ENCODE measurements at places on chromosomes 3 and 15.
A peak's percentile ranks its signal among the peaks of the same experiment; 100 is the strongest.

DNA sequence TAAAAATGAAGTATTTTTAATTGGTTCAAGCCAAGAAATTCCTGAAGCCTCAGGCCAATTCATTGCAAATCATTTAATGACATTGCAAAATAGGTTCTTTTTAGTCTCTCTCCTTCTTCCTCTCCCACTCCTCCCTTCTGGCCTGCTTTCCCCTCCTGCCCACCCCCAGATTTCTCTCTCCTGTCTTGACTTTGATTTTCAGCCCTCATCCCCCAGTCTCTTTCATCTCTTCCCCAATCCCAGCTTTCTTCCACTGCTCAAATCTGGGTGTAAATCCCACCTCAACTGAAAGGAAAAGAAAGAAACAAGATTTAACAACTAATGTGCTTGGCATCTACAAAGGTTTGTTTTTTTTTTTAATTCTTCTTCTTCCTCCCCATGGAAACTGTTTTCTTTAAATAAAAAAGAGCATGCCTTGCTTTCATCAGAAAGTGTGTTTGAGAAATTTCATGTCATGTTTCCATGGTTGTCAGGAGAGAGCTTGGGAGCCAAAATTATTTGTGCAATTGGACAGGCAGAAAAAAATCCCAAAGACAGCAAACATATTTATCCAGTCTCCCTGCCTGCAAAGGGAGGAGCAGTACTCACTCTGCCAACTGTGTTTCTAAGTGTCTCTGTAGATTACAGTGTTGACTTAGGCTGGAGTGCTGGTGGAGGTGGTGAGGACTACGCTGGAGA lies 50.4 kb downstream of the BOC start:
- ATAC-seq: no peak

DNA sequence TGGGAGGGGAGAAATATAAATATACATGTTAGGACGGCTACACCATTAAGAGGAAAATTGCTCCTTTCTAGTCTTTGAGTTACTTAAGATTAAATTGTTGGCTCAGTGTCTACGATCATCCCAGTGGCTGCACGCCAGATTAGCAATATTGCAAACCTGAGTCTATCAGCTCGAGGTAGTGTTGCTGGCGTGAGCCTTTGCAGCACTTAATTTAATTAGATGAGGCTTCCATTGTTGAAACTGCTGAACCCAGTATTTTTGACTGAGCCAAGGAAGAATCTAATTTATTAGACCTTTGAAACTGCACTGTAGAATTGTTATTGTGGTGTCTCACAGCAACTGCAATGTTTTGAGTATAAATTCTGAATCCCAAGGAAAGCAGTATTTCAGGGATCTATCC lies 782.4 kb upstream of the ROBO1 start:
- no peak for ATAC-seq

GRCh38 chr3:108486941-108487340 lies 23.5 kb downstream of the MYH15 start:
- no peak for ATAC-seq

DNA sequence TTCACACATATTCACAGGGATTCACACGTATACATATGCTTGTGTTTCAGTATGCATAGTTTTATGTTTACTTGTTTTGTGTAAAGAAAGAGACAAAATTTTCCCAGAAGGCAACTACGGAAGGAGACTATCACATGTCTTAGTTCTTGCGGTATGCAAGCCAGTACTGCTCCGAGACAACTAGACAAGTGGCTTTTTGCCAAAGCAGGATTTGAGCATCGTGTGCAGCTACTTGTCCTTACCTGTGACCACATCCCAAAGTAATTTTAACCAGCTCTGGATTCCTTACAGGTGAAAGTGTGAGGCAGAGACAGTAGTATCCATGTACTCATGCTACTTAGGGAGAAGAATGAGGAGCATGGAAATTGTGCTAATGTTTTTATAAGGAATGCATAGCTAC lies 591.4 kb upstream of the NR2F2 start:
- no peak for ATAC-seq

GRCh38 chr15:40545457-40545856 lies 19.4 kb downstream of the CCDC32 start:
- ATAC-seq: no peak

DNA sequence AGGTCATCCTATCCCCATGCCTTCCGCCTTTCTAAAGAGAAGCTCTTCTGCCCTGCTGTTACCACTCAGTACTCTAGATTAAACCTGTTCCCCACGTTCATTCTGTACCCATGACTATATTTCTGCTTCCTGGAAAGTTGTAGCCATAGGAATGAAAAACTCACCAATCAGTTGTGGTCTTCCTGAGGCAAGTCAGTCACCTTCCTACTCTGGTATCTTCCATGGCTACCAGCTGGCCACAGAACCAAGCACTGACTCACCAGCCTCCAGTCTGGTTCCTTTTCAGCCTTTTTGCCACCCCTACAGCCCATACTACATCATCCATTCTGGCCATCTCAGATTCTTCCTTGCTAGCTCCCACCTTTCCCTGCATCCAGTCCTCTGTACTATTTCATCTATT lies 46.4 kb downstream of the TMEM44 start:
- ATAC-seq: no peak

DNA sequence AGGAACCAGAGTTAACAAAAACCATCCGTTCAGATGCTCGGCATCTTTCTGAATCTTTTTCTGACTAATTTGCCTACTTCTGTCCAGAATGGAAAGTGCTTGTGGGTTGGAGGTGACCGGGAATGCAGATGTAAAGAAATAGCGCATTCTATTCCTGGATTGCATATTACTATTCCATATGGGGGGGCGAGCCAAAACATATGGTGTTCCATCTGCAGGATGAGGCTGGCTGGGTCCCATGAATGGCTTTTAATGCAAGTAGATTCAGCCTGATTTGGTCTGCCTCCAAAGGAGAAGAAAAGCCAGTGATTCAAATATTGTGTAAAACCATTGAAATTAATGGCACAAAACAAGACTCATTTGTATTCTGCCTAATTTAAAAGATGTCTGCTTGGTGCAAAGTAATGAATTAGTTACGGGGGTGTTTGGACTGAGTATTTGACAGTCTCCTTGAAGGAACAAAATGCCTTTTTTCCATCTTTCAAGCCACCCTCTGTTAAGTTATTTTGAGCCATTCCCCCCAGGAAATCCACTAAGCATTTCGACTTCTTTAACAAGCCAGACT lies 99.0 kb downstream of the ST8SIA2 start:
- ATAC-seq: no peak

GRCh38 chr15:80265021-80265420 lies 13.0 kb upstream of the CTXND1 start:
- no peak for ATAC-seq

- ATAC-seq: no peak
Observed at GRCh38 chr3:125213946-125214542, 1.5 kb upstream of the SLC12A8 start.

DNA sequence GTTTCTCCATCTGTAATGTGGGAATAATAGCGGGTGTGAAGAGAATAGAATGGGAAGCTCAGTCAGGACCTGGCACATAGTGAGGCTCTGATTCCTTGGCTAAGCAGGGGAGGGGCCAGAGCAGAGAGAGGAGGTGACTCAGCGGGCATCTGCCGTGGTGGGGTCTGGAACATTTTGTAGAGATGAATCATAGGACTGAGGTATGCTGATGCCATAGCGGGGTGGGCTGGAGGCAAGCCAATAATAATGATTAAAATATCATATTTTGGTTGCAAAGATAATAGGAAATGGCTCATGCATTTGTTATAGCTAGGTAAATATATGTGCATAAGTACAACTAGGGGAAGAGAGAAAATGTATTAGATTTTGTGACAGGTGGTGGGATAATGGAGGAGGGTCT lies 11.2 kb downstream of the TGM4 start:
- ATAC-seq: no peak

GRCh38 chr3:120693439-120694171 lies 11.6 kb upstream of the HGD start:
- ATAC-seq: no peak

DNA sequence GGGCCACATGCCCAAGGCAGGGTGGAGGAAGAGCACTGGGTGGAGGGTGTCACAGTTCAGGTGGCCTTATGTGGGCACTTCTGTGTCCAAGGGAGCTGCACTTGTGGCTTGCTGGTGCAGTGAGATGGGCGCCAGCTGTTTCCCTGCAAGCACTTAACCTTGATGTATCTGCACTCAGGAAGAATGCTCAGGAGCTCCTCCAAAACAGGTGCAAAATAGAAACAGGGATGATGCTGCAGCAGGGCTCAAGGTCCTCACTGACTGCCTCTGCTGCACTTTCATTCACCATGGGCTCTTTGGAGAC lies 151.3 kb downstream of the CADPS start:
- ATAC-seq: peak; percentile 46

DNA sequence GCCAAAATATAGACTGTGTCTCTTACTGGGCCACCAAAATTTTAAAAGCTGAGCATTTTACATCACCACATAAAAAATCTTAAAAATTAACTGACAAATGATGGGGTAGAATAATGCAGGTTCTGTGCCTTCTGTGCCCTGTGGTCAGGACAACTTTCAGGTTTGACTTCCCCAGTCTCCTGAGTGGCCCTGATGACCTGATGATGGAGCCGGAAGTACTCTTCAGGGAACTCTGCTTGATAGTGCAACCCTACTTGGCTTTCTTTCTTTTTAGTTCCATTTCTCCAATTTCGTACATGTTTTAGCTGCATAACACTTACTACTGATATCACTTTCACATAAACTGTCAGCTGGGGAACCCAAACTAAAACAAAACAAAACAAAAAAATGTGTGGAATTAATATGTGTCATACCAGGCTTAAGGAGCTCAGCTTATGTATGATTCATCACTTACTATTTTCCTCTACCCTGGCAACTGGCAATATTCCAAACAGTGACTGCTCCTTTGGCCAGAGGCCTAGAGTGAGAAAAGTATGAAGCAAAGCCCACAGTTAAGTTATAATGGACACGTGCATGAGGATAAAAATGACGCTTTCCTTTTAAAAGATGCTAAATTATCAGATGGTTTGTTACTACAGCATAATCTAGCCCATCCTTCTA lies 194.3 kb downstream of the BCHE start:
- no peak for ATAC-seq

- ATAC-seq: peak; percentile 51
Observed at GRCh38 chr15:41633609-41634008, 26.6 kb upstream of the MGA start.

- no peak for ATAC-seq
Observed at GRCh38 chr15:83458381-83458780, 11.2 kb downstream of the SH3GL3 start.

DNA sequence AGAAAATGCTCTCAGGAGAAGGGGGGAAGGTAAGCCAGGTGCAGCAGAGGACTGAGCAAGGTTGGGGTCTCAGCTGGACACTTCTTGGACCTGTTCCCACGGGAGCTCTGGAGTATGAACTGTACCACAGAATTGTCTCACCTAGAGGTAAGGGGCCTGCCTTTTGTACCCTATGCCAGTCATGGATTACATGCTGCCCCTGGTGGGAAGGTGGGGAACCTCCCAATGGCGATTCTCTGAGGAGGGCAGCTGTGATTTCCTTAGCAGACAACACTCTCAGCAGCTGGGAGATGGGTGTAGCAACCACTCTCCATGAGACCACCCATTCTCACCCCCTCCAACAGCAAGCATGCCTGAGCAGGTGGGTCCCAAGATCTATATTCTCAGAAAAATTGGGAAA lies 329.4 kb upstream of the CTNNB1 start:
- no peak for ATAC-seq

- no peak for ATAC-seq
Observed at GRCh38 chr3:65348398-65348995, 660.7 kb upstream of the ADAMTS9 start.

DNA sequence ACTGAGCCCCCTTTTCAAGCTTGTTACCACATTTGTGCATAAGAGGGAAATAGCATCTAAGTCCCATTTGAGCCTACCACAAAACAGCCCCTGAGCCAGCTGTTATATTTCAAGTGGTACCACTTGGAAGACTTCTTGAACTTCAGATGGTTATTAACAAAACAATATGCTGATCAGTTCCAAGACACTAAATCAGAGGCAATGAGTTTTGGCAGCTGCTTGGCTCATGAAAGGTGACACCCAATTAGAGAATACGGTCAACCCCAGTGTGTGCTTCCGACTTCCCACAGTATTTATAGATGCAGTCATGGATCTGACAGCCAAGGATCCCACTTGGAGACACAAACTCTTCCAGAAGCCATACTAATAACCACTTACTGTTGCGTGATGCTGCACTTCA lies 469.6 kb upstream of the PPP2R3A start:
- no peak for ATAC-seq

DNA sequence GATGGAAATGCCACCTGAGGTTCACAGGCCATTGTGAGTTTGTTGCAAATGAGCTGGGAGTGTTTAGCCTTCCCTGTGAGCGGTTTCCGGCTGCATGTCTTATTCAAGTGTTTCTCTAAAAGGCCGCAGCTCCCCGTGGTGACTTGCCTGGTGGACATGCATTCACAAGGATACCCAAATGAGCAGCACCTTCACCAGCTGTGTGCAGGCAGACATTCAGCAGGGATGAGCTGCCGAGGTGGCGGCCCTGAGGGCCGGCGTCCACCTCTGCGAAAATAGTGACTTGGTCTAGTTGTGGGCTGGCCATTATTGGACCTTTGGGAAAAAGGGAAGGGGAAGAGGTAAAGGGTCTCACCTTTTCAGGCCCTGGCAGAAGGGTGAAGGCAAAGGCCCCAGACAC lies 23.4 kb downstream of the SPSB4 start:
- no peak for ATAC-seq

GRCh38 chr15:47561102-47561501 lies 156.2 kb upstream of the SEMA6D start:
- no peak for ATAC-seq

DNA sequence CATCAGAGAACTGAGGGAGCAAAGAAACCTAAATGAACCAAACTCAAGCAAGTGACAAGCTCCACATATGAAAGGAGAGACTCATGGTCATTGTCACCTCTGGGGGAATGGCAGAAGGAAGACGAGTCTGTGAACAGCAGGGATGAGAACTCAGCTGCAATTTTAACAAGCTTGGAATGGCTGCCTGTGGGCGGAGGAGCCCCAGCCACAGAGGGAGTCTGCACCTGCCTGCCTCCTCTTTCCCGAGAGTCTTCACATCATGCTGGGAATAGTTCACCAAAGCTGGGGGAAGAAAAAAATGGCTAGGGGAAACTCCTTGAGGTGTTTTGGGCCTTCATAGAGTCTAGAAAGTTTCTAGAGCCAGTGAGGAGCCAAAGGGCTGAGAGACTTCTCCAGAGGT lies 21.3 kb upstream of the BHLHE40 start:
- ATAC-seq: no peak

- ATAC-seq: no peak
Observed at GRCh38 chr3:156582532-156583183, 27.7 kb upstream of the SSR3 start.

DNA sequence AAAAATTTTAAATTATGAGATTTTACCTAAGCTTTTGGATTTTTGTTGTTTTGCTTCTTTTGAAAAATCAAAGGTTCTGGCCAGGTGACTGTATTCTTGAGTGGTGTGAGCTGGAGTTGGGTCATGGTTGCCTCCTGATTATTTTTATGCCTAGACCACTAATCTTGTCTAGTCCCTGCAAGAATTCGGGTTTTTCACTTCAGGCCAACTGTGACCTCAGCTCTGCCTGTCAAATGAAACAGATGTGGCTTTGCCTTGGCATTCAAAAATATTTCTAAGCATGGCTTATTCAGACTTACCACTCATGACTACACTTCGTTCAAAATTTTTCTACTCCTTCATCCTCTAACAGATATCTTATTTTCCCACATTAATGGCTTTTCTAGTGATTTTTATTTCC lies 25.4 kb upstream of the CDV3 start:
- no peak for ATAC-seq

- ATAC-seq: no peak
Observed at GRCh38 chr3:130658678-130659077, 88.0 kb downstream of the PIK3R4 start.

- no peak for ATAC-seq
Observed at GRCh38 chr15:70450142-70450443, 313.3 kb downstream of the UACA start.
